ENCODE measurements at places on chromosomes 2 and 18.
A peak's percentile ranks its signal among the peaks of the same experiment; 100 is the strongest.

GRCh38 chr2:119996148-119996547 lies 16.7 kb upstream of the EPB41L5 start:
- no peak for DNase-seq

GRCh38 chr2:71801969-71802368 lies 345.7 kb downstream of the CYP26B1 start:
- no peak for DNase-seq

DNA sequence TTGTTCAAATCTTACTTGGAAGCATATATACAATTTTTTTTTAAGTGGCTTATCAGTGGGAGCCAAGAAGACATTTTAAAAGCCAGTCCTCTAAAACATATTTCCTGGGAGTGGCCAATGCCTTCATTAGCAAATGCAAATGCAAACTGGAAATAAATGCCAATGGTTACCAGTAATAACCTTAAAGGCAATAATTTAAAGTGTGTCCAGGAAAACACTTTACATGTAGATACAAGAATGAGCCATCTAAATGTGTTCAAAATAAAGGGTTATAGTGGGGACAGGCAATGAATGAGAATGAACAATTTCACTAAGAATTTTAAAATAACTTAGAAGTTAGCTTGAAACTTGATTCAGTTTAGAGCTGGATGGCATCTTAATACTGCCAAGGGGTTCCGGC lies 64.2 kb downstream of the FARSB start:
- no peak for DNase-seq

- DNase-seq: peak; percentile 21
Measured at GRCh38 chr2:221377066-221377465, 195.0 kb downstream of the EPHA4 start.

GRCh38 chr2:98806236-98806697 lies 75.3 kb upstream of the MGAT4A start:
- no peak for DNase-seq

GRCh38 chr2:218296847-218297246 lies 4.5 kb upstream of the TMBIM1 start:
- no peak for DNase-seq

DNA sequence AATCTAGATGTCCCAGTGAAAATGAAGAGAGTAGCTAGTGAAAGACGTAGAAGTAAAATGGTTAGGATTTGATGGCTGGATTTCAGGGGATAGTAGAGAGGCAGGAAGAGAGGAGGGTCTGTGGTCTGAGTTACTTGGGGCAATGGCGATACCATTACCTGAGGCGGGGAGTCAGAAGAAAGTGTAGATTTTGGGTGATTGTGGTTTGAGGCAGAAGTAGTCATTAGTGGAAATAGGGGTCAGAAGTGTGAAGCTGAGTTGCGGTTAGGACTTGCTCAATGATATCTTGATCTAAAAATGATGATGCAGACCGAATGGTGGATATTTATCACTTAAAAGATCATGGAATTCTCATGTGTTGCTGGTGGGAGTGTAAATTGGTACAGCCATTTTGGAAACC lies 41.0 kb downstream of the CEP192 start:
- no peak for DNase-seq

GRCh38 chr18:62812876-62813275 lies 97.5 kb downstream of the PHLPP1 start:
- DNase-seq: no peak

DNA sequence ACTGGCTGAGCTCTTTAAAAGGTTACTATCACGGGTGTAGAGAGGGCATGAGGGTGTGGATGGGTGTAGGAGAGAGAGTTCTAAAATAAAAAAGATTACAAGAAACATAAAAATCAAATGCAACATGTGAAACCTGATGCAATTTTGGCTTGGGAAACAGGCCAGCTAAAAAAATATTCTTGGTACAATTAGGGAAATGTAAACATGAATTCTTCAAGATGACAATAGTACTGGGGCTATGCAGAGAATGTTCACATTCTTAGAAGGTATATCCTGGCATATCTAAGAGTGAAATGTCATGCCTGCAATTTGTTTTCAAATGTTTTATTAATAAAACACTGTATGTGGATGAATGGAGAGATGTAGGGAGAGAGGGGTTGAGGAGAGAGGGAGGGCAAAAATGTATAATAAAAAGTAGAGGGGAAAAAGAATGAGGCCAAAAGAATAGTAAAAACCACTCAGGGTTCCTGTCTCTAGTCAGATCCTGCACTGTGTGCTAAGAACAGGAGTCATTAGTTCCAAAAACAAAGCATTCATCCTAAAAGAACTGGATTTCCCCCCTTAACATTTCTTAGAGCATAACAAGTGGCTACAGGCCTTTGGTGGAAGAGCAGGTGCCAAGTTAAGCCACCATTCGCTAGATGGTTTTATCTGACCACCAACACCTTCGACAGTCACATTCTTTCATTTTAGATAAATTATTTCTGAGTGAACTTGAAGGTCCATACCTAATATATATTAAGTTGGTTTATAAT lies 77.3 kb downstream of the LPIN2 start:
- no peak for DNase-seq

- DNase-seq: no peak
Measured at GRCh38 chr18:3115447-3116030, 102.6 kb upstream of the LPIN2 start.

DNA sequence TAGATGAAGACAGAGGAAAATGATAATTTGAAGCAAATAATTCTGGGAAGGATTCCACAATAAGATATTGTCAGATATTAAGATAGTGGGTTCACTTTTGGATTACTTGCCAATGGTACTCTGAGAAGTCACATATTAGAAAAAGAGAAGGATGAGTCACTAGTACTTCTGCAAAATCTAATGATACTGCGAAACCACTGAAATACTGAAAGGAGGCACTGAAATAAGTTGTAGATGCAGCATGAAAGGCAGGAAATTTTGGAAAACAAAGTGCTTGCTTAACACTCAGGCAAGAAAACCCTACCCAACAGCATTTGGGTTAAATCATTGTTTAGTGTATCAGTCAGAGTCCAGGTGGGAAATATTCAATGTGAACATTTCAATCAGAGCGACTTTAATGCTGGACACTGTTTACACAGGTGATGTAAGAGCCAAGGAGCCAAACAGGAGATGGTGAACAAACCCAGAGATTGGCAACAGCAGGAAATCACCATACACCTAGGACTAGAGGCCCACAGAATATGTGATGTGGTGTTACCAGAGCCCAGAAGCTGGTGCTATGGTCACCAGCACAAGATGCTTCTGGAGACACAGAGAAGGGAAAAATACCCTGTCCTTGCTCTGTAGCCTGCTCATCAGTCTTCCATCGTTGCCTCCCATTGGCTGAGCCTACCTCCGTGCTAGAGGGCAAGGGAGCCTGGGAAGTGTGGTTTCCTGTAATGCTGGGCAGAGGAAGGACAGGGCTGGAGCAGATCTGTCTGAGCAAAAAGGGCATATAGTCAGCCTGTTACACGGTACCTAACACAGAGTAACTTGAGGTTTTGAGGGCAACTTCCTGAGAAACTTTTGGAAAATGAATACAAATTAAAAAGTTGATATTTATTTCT lies 204.7 kb upstream of the ITGA4 start:
- no peak for DNase-seq

DNA sequence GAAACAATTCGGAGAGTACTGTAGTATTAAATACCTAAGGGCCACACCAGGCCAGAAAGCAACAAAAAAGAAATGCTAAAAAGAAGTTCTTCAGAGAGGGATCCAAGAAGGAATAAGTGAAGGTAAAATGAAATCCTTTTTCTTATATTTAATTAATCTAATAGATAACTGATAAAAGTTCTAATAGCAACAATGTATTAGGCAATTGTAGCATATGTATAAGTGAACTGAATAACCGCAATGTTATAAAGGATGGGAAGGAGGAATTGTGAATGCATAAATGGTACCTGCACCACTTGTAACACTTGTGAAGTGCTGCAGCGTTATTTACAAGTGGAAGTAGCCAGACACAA lies 21.8 kb downstream of the TMSB10 start:
- DNase-seq: no peak

- no peak for DNase-seq
Measured at GRCh38 chr2:200749631-200750322, 61.9 kb upstream of the BZW1 start.

- no peak for DNase-seq
Measured at GRCh38 chr2:20434588-20435294, 12.1 kb upstream of the RHOB start.

DNA sequence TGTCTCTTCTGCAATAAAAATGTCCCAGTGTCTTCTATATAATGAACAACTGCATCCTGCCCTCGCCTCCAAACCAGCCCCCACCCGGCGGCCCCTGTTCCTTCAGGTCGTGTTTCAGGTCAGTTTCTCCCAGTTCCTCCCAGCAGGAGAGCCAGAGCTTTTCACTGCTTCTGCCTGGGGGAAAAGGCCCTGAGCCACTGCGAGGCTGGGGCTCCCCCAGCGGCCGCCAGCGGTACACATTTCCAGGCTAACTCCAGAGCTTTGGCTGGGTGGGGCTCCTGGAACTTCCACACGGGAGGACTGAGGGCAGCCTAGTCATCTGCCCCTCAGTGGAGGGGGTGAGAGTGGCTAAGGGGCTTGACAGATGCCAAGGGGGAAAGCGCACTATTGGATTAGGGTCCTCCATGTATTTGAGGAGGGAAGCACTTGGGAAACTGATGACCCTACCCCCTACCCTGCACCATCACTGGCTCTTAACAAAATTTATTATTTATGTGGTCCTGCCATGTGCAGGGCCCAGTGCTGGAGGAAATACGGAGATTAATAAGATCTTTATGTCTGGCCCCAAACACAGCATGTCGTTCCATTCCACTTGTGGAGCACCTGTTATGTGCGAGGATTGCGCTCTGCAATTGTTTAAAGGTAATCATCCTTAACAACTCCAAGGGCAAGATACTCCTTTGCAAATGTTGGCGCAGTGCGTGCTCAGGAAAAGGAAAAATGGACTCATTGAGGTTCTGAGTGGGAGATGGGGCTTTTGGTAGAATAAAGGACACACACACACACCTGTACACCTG lies 17.3 kb upstream of the CYS1 start:
- DNase-seq: no peak

- peak; percentile 68 for DNase-seq
Measured at GRCh38 chr2:1791685-1792435, 47.5 kb upstream of the PXDN start.

GRCh38 chr18:492451-492850 lies 8.1 kb downstream of the COLEC12 start:
- no peak for DNase-seq

DNA sequence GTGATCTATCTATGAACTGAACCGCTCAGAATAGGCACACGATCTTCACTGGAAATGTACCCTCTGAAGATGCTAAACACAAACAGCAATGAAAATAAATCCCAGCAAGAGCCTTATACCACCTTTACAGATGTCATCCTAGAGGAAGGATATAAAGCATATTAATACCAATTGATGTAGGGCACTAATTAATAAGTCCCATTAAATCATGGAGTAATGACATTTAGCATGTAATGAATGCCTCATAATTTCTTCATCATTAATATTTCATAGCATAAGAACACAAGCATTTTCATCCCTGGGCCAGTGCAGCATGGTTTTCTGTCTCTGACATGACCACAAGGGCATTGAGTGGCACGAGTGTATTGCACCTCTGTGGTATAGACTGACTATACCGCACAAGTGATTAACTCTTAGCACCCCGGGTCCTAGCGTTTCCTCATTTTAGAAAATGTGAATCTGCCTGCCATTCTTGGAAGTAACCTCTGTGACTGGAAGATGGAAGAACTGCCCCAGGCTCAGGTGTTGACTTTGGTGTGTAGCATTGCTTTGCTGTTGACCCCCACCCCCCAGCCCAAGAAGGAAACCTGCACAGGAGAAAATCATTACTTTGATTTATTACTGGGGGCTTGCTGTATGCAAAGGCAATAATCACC lies 1.4 kb upstream of the TMEM178A start:
- DNase-seq: no peak

- no peak for DNase-seq
Measured at GRCh38 chr2:210445116-210445707, 31.3 kb downstream of the LANCL1 start.

DNA sequence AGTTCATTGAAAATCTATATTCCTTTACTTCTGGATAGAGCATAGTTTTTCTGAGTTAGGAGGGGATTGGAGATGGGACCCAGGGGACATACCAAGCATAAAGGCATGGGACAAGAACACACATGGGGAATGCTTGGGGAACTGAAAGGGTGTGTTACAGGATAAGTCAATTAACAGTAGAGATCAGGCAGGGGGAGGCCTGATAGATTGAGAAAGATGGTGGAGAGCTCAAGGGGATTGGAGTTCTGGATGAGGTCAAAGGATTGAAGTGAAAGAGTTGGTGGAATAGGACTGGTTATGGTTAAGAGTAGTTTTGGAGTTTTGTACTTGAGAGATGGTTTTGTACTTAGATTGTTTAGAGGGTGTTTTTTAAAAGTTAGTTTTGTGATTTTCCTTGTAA lies 16.1 kb downstream of the ACSL3 start:
- no peak for DNase-seq

- DNase-seq: no peak
Measured at GRCh38 chr2:11103984-11104793, 51.1 kb upstream of the SLC66A3 start.

GRCh38 chr18:68713796-68714195 lies 1.1 kb downstream of the TMX3 start:
- DNase-seq: no peak

DNA sequence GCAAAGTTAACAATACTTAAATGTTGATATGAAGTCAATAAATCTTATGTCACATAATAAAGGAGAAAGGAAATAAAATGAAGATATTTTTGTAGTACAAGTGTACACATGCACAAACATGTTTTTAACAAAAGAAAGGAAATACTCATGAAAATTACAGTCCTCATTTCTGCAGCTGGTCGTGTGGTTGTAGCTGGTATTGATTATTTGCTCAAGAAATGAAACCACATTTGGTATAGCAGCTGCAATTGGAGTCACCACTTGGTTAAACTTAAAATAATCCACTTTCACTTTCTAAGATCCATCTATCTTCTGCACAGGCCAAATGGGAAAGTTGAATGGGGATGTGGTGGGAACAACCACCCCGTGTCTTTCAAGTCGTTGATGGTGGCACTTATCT lies 580.5 kb upstream of the NRXN1 start:
- DNase-seq: no peak

DNA sequence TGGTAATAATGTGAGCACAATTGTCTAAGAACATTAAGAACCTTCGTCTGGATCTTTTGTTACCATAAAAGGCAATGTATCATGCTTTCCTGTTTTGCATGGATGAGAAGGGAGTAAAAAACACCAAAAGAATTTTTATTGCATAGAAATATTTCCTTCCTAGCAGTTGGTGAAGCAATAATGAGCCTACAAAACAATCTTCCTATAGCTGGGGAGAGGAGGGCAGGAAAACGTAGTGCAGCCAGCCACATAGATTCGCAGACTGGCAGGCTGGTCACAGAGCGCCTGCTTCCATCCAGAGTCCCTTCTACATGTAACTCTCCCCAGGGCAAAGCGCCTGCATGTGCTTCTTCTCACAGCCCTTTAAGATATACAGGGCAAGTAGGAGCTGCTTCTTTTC lies 190.4 kb downstream of the BABAM2 start:
- DNase-seq: peak; percentile 75

- no peak for DNase-seq
Measured at GRCh38 chr18:23127090-23127489, 8.2 kb upstream of the CABLES1 start.
